ENCODE measurements at places on chromosomes 11 and 22. TPM values are rescaled to one million over a fixed set of nuclear protein-coding genes. Genes with fewer than 3 reads are reported as not detected.

DNA sequence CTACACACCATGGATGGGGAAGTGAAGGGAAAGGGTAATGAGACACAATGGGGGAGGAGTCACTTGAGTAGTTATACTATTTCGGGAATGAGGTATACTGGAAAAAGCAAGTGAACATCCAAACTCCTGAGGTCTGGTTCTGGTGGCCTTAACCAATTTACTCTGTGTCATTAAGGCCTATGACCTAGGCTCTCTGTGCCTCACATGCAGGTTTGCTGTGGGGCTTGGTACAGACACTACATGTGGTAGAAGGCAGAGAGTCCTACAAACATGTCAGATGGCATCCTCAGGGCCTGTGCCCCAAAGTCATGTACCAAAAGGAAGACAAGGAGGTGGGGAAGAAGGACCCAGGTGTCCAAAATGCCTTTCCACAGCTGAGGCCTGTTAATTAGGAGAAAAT lies 98.9 kb downstream of the TRIM29 start:
- H3K27me3 ChIP-seq = no peaks in the 10 kb centered on the region
- no peak overlapping the region for H3K4me3 ChIP-seq
- H3K4me1 ChIP-seq = no peaks in the 10 kb centered on the region
- no peak for DNase-seq
- H3K27ac ChIP-seq = no peak overlapping the region
- no peaks in the 10 kb centered on the region for H3K36me3 ChIP-seq

- H3K27me3 ChIP-seq = peaks cover 4% of the 10 kb centered on the region
- no peak for DNase-seq
- no peak overlapping the region for H3K27ac ChIP-seq
Measured at GRCh38 chr11:17779861-17780594, 45.4 kb downstream of the KCNC1 start.

- peaks cover 7% of the 10 kb centered on the region for H3K4me1 ChIP-seq
- no peak overlapping the region for H3K4me3 ChIP-seq
- no peak for DNase-seq
Measured at GRCh38 chr22:20646415-20646814, 127.5 kb upstream of the SERPIND1 start.

DNA sequence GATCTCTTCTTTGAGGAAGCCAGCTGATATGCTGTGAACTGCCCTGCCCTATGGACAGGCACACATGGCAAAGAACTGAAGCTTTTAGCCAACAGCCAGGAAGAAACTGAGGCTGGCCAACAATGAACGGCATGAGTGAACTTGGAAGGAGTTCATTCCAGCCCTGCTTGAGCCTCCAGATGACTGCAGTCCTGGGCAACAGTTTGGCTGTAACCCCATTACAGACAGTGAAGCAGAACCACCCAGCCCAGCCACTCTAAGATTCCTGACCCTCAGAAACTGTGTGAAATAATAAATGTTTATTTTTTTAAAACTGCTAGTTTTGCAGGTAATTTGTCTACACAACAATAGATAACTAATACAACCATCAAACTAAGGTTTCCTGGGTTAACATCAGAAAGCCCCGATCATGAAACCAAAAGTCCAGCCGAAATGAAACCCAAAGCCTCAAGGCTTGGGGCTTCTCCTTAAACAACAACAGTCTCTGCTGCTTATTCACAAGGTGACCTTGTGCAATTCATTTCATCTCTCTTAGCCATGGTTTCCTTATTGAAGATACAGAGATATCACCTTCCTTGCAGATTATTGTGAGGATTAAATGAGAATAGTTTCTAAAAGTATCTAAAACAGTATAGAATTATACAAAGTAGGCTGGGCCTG lies 31.4 kb downstream of the PAK1 start:
- no peaks in the 10 kb centered on the region for H3K4me1 ChIP-seq
- no peak overlapping the region for H3K4me3 ChIP-seq
- peaks cover 2% of the 10 kb centered on the region for H3K27me3 ChIP-seq
- H3K27ac ChIP-seq = no peak overlapping the region

DNA sequence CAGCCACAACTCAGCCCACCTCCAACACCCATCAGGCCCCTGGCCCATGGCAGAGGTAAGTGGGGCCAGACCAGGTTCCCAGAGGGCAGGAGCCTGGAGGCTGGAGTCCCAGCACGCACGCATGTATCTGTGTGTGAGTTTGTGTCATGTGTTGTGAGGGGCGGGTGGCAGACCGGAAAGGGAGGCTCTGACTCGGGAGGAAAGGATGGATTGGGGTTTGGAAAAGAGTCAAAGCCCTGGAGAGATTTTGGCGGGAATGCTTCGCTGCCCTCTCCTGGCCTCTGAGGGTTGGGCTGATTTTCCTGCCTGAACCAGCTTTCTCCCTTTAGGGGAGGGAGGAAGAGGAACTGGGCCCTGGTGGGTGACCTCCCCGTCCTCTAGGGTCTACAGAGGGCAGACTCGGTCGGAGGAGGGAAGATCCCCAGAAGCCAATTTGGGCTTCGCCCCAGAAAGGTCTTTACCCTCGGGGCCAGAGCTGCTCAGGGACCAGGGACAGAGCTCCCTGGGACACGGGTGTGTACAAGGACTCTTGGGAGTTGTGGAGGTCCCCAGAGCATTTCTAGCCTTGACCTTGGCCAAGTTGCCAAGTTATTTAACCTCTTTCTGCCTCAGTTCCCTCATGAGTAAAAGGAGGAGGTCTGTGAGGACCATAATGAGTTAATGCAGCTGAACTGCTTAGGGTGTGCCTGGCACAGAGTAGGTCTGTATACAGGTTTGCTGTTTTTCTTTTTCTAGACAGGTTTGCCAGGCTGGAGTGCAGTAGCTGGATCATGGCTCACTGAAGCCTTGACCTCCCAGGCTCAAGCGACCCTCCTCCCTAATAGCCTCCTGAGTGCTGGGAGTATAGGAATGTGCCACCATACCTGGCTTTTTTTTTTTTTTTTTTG lies 6.9 kb downstream of the C11orf68 start:
- H3K27me3 ChIP-seq = peaks cover 4% of the 10 kb centered on the region
- DNase-seq = no peak
- no peak overlapping the region for H3K27ac ChIP-seq

The CYB5R2 gene
- total RNA-seq = 6.8 TPM

The ZP1 gene
- total RNA-seq = not detected

The SLC22A24 gene
- total RNA-seq = not detected

Measured in endothelial cell (in vitro differentiated cells).